Type B pancreatic cell (in vitro differentiated cells): ENCODE measurements at places on chromosomes 16 and 17. TPM values are rescaled to one million over a fixed set of nuclear protein-coding genes. Genes with fewer than 3 reads are reported as not detected.

Gene LCAT
- total RNA-seq = 20.2 and 26.1 TPM in 2 replicates

DNA sequence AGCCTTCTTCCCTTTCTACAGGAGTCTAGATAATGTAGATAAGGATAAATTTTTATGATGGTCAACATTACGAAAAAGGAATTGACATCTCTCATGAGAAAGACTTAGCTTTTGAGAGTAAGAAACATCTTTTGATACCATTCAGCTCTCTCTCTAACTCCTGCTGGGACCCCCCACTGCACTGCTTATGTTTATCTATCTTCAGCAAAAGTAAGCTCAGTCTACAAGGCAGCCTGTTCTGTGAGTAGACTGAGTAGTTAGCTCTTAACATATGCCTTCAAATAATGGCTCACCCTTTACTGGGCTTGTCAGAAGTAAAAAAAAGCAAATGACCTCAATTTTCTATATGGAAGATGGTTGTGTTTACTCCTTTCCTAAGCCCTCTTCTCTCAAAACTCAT lies 372.2 kb upstream of the CDH11 start:
- H3K27ac ChIP-seq = no peak overlapping the region
- H3K4me1 ChIP-seq = peaks cover 31% of the 10 kb centered on the region
- no peak overlapping the region for H3K4me3 ChIP-seq
- H3K27me3 ChIP-seq = peaks cover 8% of the 10 kb centered on the region

Gene GPR139
- not detected in 2 replicates for total RNA-seq

Gene KRT20
- total RNA-seq = 13.0 and 41.9 TPM in 2 replicates

GRCh38 chr16:3388325-3388724 lies 12.5 kb downstream of the ZSCAN32 start:
- H3K4me1 ChIP-seq = no peaks in the 10 kb centered on the region
- no peaks in the 10 kb centered on the region for H3K27me3 ChIP-seq
- peaks cover 67% of the 10 kb centered on the region for H3K36me3 ChIP-seq
- DNase-seq = no peak
- no peak overlapping the region for H3K4me3 ChIP-seq

Gene CLDN6
- 98.9 and 243 TPM in 2 replicates for total RNA-seq

DNA sequence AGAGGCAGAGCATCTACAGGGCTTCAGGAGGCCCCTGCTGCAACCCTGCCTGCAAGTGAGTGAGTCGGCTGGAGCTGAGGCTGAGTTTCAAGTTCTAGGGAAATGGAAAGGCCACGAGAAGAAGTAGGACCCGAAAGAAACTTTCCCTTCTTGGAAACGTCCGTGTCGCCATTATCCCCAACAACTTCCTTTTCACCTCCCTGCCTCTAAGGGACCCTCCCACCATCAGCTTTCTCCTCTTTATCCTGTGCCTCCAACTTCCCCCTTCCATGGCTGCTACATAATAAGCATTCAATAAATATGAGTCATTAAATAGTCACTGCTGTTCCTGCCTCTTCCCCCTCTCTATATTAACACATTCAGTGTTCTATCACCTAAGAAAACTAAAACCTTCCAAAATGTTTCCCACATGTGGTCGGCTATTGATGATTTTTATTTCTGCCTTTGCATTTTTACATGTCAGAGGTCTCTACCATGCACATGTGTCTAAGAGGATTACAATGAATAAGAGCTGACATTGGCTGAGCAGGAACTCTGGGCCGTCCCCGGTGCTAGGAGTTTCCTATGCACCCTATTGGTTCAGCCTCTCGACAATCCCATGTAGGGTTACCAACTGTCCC lies 115.9 kb upstream of the TNRC6C start:
- DNase-seq = no peak
- H3K27ac ChIP-seq = no peak overlapping the region
- H3K27me3 ChIP-seq = peaks cover 4% of the 10 kb centered on the region
- peaks cover 20% of the 10 kb centered on the region for H3K4me1 ChIP-seq
